Activated naive CD8-positive, alpha-beta T cell treated with anti-CD3 and anti-CD28 coated beads, Interleukin-2, amount 10 ng/mL, durations not matched to agents 7 days and 5 days (primary cell): ENCODE measurements at places on chromosomes 16 and 17.

- no peak for DNase-seq
These were observed 314.7 kb downstream of the CDH8 start for GRCh38 chr16:61721544-61721943.

- peak; percentile 63 for DNase-seq
These were observed 419 bp downstream of the RAB37 start for GRCh38 chr17:74737299-74738050.

GRCh38 chr17:79008666-79009387 is 737 bp downstream of the CANT1 start:
- DNase-seq: no peak

DNA sequence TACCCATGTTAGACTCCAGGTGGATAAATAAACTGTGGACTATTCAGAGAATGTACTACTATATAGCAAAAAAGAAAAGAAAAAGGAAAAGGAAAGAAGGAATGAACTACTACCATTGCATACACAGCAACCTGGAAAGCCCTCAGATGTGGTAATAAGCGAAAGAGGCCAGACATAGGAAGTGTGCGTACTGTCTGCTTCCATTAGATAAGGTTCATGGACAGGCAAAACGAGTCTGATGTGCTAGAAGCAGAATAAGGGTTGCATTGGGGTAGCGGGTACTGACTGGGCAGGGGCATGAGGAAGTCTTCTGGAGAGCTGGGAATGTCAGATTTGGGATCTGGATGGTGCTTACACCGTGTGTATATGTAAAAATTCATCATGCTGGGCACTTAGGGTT is 21.8 kb downstream of the CLEC16A start:
- no peak for DNase-seq

- no peak for DNase-seq
These were observed 24.9 kb downstream of the RAB11FIP3 start for GRCh38 chr16:450385-450784.

GRCh38 chr16:83826146-83826913 is 18.6 kb downstream of the HSBP1 start:
- DNase-seq: peak; percentile 86

DNA sequence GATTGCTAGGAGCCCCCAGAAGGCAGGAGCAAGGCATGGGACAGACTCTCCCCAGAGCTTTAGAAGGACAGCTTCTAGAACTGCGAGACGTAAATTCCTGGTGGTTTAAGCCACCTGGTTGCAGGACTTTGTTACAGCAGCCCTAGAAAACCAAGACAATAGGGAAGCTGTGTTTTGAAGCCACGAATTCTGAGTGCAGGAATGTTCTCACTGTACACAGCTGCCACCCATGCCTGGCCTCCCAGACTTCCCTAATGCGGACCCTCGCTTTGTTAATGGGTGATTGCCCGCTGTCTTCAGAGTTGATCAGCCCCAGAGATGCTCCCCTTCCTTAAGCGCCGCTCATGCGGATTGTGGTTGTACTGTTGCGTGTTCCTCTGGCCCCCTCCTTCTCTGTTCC is 177.1 kb downstream of the MSI2 start:
- DNase-seq: no peak

- no peak for DNase-seq
These were observed 119.4 kb upstream of the NLRP1 start for GRCh38 chr17:5703736-5704135.
